ENCODE measurements at places on chromosomes 2 and 18.

- no peak for DNase-seq
Measured at GRCh38 chr18:59752666-59753065, 55.4 kb upstream of the CCBE1 start.

- DNase-seq, result no peak
Measured at GRCh38 chr2:202071107-202071506, 1.9 kb upstream of the KIAA2012 start.

- no peak for DNase-seq
Measured at GRCh38 chr2:23679044-23679443, 247.9 kb downstream of the ATAD2B start.

- DNase-seq, result peak; percentile 38
Measured at GRCh38 chr2:226995625-226996041, 159.8 kb downstream of the RHBDD1 start.

- DNase-seq, result peak; percentile 83
Measured at GRCh38 chr18:9876867-9877654, 8.7 kb upstream of the TXNDC2 start.

- DNase-seq, result no peak
Measured at GRCh38 chr2:233544200-233544610, 22.4 kb downstream of the USP40 start.

DNA sequence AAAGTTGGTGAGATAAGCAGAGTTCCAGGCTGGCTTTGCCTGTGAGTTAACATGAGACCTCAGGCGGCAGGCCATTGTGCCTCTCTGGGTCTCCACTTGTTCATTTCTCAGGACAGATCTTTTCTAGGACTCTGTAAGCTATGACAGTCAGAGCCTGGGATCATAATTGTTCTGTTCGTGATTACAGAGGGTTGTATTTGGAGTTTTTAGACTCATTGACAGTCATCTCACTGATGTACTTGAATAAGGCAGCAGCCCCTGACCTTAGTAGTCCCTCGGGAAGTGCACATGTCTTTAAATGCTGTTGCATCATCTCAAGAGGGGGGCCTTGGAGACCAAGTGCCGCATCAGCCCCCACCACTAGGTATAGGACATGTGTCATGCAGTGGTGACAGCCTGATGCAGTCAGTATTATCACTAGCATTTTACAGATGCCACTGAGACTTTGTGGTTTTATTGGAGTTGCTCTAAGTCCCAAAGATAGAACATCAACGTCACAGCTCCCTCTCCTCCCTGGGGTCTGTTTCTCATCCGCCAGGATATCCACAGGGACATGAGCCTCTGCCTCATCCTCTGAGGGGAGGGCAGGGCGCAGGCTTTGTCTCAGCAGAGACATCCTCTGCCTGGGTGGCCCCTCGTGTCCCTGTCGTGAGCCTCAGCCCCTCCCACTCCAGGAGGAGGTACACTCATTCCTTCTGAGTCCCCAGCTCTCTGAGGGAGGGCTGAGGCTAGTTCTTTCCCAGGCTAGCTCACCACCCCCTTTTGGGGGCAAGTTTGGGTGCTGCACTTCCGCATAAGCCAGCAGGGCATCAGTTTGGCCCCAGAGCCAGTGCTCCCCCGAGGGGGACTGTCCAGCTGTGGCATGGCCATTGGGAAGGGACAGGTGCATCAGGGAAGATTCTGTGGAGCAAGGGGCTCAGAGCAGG is 14.1 kb downstream of the GLI2 start:
- DNase-seq, result peak; percentile 77

GRCh38 chr2:229270551-229271410 is at the start of gene PID1:
Gene PID1, minus strand, starts transcription at chr2:229271287. Its CDS starts 244 bp downstream, at chr2:229271043.
- DNase-seq, result peak; percentile 80

- no peak for DNase-seq
Measured at GRCh38 chr2:106267997-106268396, 73.9 kb upstream of the UXS1 start.

DNA sequence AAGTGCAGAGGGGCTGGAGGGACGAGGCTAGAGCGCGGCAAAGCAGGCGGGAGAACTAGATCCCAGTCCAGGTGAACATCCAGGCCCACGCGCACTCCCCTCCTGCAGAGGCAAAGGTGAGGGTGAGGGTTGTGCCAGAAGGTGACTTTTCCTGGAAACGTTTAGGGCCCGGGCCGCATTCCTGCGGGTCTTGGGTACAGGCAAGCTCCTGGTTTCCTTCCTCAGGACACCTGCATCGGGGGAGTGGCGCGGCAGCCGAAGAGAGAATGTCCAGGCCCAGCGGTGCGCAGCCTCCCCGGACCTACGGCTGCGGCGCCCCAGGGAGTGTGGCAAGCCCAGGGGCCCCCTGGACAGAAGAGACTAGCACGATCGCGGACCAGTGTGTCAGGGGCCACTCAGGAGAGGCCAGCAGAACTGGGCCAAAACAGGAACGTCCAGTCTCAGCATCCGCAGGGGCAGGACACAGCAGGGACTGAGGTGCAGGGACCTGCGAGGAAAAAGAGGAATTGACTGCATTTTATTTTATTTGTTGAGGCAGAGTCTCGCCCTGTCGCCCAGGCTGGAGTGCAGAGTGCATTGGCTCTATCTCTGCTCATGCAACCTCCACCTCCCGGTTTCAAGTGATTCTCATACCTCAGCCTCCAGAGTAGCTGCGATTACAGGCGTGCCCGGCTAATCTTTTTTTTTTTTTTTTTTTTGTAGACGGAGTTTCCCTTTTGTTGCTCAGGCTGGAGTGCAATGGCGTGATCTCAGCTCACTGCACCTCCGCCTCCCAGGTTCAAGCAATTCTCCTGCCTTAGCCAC is 8.7 kb upstream of the IMPA2 start:
- DNase-seq, result no peak
